ENCODE measurements at places on chromosomes 6 and 20.

DNA sequence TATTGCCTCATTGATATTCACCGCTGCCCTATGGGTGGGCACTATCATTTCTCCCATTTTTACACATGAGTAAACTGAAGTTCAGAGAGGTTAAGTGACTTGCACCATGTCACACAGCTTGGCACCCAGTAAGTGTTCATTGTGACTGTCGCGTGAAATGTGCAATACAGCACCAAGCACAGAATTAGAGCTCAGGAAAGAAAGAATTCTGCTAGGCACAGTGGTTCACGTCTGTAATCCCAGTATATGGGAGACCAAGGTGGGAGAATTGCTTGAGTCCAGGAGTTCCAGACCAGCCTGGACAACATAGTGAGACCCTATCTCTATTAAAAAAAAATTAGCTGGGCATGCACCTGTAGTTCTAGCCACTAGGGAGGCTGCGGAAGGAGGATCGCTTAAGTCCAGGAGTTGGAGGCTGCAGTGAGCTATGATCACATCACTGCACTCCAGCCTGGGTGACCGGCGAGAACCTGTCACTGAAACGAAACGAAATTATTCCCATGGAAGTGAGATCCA lies 626 bp downstream of the SLC13A3 start:
- DNase-seq = no peak

DNA sequence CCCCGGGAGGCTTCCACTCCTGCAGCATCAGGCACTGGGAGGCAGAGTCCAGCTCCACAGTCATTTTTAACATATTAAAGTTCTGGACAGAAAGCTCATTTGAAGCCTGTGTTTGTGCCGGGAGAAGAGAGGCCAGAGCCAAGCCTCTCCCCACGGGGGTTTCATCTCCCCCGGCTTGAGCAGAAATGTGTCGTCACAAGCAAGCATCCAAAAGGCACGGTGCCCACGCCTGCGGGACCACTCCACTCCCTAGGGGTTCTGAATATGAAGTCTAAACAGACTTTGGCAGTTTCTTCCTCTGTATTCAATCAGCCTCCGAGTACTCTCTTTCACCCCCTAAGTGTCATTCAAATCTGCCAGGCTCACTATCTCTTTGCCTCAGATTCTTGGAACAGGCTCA lies 75.3 kb downstream of the STK35 start:
- DNase-seq = no peak

DNA sequence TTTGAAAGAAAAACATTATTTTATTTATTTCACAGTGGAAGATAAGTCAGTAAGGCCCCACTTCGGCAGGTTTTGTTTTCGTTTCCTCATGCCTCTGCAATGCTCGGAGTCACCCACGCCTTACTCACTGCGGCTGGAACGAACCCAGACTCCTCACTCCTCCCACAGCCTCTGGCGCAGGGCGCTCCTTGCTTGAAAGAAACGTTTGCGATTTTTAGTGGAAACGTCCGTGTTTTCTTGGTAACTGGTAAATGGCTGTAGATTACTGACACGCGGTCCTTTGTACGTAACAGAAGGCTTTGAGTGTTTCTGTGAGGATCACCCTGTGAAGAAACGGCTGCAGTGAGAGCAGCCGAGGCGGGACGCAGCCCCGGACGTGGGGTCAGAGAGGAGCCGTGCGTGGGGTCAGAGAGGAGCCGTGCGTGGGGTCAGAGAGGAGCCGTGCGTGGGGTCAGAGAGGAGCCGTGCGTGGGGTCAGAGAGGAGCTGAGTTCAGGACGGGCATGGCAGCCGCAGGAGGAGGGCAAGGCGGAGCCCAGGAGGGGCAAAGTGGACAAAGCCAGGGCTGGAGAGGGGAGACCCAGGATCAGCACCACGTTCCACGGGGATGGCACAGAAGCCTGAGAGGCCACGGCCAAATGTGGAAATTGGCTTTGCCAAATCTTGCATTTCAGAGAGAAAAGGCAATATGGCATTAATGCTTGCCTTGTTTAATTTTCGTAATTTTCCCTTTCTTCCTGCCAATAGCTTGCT lies 198.6 kb upstream of the THBS2 start:
- no peak for DNase-seq

DNA sequence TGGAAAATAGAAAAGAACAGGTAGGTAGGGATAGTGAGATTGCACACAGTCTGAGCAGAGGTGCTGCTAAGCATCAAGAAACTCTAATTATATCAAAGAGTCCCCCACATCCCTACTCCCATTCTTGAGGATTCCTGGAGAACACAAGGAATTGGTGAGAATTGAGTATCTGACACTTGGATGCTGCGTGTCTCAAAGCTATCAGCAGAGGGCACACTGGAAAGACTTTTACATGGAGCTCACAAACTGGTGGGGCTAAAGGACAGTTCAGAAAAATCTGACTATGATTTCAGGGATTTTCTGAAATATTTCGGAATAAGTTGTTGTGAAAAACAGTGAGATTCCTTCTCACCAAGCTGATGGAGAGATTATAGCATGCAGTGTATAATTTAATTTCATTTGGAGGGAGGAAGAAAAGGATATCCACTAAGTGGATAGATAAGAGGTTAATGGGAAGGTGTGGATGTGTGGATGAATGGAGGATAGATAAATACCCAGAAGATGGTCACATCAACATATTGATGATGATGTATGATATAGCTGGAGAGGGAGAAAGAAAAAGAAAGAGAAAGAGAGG lies 215.4 kb upstream of the DEFB112 start:
- DNase-seq = no peak

DNA sequence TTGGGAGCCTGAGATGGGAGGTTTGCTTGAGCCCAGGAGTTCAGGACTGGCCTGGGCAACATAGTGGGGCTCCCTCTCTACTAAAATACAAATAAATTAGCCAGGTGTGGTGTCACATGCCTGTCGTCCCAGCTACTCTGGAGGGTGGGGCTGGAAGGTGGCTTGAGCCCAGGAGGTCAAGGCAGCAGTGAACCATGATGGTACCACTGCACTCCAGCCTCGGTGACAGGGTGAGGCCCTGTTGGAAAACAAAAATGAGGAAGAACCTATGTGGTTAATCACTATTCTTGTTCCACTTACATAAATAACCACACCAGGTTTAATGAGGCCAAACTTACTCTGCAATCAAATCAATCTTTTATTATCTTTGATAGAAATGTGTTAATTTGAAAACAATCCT lies 5.4 kb downstream of the PPDPF start:
- no peak for DNase-seq

DNA sequence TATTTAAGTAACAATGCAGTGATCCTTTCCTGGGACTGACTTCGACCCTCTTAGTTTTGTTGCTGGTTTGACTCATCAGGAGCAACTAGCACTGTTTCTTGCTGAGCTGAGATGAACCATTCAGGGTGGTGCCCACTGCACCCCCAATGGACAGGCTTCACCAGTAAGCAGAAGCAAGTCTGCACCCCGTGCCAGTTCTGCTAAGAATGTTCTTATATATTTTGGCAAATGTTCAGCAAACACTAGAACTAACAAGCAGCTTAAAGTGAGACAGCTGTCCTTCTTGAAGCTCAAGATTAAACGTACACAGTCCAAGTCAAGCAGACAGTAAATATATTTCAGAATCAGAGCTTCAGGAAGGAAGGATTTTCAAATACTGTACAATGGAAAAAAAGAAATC lies 561.3 kb upstream of the CDH4 start:
- no peak for DNase-seq

GRCh38 chr20:57666834-57667157 lies 43.0 kb downstream of the PMEPA1 start:
- DNase-seq = no peak

- DNase-seq = no peak
Observed at GRCh38 chr6:122372647-122373046, 26.8 kb upstream of the HSF2 start.

GRCh38 chr20:46803123-46804020 lies 91.3 kb upstream of the EYA2 start:
- no peak for DNase-seq

- DNase-seq = no peak
Observed at GRCh38 chr6:14867802-14868201, 378.1 kb upstream of the JARID2 start.

- no peak for DNase-seq
Observed at GRCh38 chr6:151763303-151763702, 44.2 kb upstream of the ESR1 start.

DNA sequence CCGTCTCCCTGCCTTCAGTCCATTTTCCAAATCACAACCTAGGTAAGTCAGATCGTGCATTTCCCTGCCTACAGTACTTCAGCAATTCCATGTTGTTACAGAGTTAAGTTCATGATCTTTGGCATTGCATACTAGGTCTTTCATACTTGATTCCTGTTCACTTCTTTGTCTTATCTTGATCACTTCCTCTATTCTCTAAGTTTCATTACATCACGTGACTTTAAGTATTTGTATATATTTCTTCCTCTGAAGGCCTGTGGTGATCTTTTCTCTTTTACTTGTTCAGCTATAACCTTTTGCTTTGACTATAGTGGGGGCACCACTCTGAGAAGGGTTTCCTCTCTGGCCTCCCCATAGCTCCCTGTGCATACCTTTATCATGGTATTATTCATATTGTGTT lies 100.2 kb downstream of the TRMT11 start:
- no peak for DNase-seq

DNA sequence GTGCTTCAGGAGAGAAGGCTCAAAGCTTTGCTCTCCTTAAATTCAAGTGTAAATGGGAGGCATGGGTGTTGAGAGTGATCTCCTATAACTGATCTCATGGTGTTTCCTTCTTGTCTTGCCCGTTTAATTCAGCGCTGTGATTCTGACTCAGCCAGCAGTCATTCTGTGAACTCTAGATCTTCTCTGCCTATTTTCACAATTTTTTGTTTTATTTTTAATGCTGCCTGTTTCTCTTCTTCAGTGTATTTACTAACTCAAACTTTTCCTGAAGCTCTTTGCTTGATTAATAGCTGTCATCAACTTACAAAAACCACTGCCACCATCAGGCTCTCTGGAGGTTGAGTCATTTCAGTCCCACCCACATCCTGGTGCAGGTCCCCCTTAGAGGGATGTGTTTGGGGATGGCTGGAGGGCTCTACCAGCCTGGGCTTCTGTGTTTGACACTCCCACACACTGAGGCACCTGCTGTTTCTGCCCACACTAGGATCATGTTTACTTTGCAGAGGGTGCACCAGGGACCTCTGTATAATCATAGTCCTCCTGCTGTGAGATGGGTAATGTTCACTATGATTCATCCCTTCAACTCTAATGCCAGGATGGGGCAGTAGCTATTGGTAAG lies 94.0 kb downstream of the SHLD1 start:
- DNase-seq = no peak
